ENCODE measurements at places on chromosomes 7 and 10. TPM values are rescaled to one million over a fixed set of nuclear protein-coding genes. Genes with fewer than 3 reads are reported as not detected.

Gene GRID2IP
- 0.45 TPM for total RNA-seq

Gene SYT15
- 1.2 TPM for total RNA-seq

Gene DENND2A
- total RNA-seq, result 7.4 TPM

Gene HNRNPH3
- 130 TPM for total RNA-seq

Gene SPDYE5
- total RNA-seq, result 0.15 TPM

Gene PLEKHS1
- total RNA-seq, result 13.3 TPM

Gene VWDE
- total RNA-seq, result 1.2 TPM

Gene CALML3
- total RNA-seq, result 0.40 TPM

Gene OPN1SW
- not detected for total RNA-seq

Gene MARCHF5
- total RNA-seq, result 42.8 TPM

Gene CCDC136
- total RNA-seq, result 5.8 TPM
